Lung microvascular endothelial cell (primary cell): ENCODE measurements at places on chromosomes 5 and 9.

DNA sequence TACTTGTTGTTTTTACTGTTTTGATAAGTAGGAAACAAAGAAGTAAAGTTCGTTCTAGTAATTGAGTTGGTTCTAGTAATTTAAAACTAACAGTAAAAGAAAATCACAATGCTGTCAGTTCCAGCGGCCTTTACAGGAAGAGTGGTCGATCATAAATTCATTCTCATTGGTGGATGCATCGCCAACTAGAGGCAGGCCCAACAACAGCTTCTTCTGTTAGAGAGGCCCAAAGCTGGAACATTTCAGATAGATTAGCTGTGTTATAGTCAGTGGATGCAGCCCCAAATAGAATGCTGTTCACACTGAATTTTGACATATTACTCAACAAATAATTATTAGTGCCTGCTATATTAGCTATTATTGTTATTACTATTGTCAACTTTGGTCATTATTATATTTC is 80.8 kb downstream of the ARRDC3 start:
- DNase-seq = no peak

- DNase-seq = no peak
Measured at GRCh38 chr9:93059011-93059714, 662 bp downstream of the SUSD3 start.

- DNase-seq = no peak
Measured at GRCh38 chr5:178424810-178425177, 165.4 kb downstream of the COL23A1 start.

DNA sequence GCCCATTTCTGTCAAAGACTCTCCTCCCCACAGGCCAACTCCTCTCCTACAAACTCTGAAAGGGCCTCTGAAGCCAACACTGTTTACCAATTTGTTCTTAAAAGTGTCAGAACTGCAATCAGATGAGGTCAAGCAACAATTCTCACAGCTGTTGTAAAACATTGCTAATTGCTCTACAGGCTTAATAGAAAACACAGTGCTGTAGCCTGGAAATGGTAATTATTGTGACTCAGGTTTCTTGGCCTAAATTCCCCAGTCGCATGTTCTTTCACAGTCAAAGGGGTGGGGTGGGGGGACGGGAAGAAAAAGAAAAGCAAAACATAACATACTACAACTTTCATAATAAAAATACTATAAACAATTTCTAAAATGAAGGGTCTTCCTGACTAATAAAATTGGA is 343.2 kb downstream of the DMAC1 start:
- DNase-seq = no peak

DNA sequence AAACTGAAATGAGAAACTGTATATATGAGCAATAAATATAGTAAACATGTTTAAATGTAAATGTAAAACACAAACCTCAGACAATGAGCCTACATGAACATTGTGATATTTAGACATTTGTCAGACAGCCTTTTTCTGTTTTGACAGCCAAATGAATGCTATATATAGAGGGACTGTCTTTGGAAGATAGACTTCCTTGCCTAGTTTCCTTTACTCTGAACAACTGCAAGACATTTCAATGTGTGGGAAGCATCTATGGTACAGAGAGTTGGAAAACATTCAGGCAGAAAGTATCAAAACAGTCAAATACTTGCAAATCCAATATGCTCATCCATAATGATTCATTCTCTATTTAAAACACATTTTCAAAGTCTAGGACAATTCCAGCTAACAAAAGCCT is 31.7 kb upstream of the TUSC1 start:
- no peak for DNase-seq
